ENCODE measurements at places on chromosomes 13 and 19.

- peaks cover 10% of the 10 kb centered on the region for H3K4me1 ChIP-seq
- peaks cover 58% of the 10 kb centered on the region for H3K27me3 ChIP-seq
- no peak overlapping the region for H3K27ac ChIP-seq
- peak overlapping the region; percentile 56 for H3K4me3 ChIP-seq
Observed at GRCh38 chr19:49340069-49340864, 5.1 kb downstream of the CD37 start.

DNA sequence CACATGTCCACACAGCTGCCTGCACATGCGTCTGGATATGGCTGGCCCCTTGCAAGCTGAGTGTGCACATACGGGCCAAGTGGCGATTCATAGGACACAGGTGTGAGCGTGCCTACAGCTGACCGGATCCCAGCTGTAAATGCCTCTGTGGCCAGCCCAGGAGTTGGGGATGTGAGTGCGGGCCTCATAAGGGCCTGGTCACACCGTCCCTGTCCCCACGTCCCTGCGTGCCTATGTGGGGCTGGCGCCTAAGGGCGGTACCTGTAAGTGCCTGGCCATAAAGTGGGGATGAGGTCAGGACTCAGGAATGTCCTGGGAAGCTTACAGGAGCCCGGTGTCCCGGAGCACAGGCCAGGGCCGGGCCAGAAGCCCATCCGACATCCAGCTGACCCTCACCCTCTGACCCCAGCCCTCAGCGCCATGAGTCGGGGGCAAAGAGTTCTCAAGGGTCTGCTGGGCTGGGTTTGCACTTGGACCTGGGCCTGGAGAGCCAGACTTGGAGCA, 1.3 kb upstream of the ARHGAP45 start:
- H3K4me3 ChIP-seq = peak overlapping the region; percentile 58
- H3K36me3 ChIP-seq = peaks cover 38% of the 10 kb centered on the region
- no peaks in the 10 kb centered on the region for H3K27me3 ChIP-seq
- H3K27ac ChIP-seq = no peak overlapping the region

- peak overlapping the region; percentile 80 for H3K27ac ChIP-seq
- peaks cover 71% of the 10 kb centered on the region for H3K4me1 ChIP-seq
- peak overlapping the region; percentile 59 for H3K4me3 ChIP-seq
- H3K27me3 ChIP-seq = no peaks in the 10 kb centered on the region
Observed at GRCh38 chr19:45515807-45516401, 8.6 kb downstream of the VASP start.

DNA sequence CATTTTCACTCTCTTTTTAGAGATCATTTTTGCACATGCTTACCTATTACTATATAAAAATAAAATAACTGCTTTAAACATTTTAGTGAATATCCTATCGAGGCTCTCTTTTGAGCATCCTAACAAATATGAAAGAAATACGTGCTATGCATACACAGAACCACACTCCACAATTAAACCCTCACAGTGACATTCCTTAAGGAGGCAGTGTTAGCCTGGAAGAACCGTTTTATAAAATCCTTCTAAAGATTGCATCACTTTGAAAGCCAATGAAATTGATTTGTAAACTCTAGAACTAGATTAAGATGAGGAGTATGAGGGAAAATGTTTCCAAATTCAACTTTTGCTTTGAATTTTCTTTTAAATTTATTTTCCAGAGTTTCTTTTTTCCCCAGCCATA, 11.1 kb upstream of the ENOX1 start:
- peaks cover 24% of the 10 kb centered on the region for H3K4me1 ChIP-seq
- no peak overlapping the region for H3K4me3 ChIP-seq
- no peaks in the 10 kb centered on the region for H3K27me3 ChIP-seq
- H3K27ac ChIP-seq = no peak overlapping the region
- DNase-seq = no peak

DNA sequence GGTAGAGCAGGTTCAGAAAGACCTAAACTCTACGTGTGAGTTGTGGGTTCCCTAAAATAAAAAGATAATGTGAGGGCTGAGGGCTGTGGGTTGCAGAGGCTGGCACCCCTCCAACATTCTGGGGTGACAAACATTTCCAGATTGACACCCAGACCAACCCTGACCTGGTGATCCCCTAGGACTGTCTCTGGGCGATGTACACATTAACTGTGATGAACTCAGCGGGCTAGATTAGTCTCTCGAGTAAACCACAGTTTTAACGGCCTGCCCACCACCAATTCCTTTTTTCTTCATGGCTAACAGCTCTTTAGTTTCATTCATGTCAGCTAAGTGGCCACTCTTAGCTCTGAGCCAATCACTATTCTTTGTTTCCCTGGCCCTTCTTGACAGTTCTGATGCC, 24.8 kb downstream of the SIAH3 start:
- H3K27me3 ChIP-seq = no peaks in the 10 kb centered on the region
- DNase-seq = no peak
- no peak overlapping the region for H3K4me3 ChIP-seq
- no peaks in the 10 kb centered on the region for H3K4me1 ChIP-seq

GRCh38 chr19:3024870-3025548, 4.1 kb downstream of the TLE2 start:
- H3K27me3 ChIP-seq = peaks cover 19% of the 10 kb centered on the region
- no peaks in the 10 kb centered on the region for H3K4me1 ChIP-seq
- DNase-seq = no peak

DNA sequence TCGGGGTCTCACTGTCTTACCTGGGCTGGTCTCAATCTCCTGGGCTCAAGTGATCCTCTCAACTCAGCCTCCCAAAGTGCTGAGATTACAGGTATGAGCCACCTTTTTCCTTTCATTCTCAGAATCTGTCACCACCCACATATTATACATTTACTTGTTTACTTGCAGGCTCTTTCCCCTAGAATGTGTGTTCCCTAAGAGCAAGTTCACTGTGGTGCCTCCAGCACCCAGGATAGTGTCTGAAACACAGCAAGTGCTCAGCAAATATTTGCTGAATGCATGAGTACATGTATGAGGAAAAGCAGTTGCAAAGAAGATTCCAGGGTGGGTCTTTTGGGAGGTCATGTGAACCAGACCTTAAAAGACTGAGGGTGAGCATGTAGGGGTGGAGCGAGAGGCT, 96.8 kb downstream of the RGCC start:
- no peaks in the 10 kb centered on the region for H3K4me1 ChIP-seq
- DNase-seq = no peak
- H3K27ac ChIP-seq = no peak overlapping the region
- H3K36me3 ChIP-seq = no peaks in the 10 kb centered on the region

- no peak overlapping the region for H3K27ac ChIP-seq
- DNase-seq = no peak
- H3K4me1 ChIP-seq = no peaks in the 10 kb centered on the region
- H3K27me3 ChIP-seq = no peaks in the 10 kb centered on the region
- no peak overlapping the region for H3K4me3 ChIP-seq
Observed at GRCh38 chr13:43424412-43424811, 362.4 kb downstream of the ENOX1 start.

DNA sequence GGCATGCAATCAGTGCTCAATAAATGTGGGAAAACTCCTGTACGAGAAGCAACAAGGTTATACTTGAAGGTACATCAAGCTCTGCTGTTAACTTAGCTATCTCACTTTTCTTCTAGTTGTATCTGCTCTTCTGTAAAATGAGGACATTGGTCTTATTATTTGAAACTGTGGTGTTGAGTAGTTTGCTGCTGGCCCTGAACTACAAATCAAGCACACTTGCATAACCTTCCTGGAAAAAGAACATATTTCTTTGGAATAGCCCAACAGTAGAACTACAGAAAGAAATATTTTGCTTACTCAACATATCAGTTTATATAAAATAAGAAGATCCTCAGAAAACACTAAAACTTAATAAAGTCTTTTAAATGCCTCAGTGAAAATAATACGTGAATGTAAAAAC, 203.0 kb downstream of the KCTD12 start:
- no peaks in the 10 kb centered on the region for H3K36me3 ChIP-seq
- no peaks in the 10 kb centered on the region for H3K27me3 ChIP-seq
- no peaks in the 10 kb centered on the region for H3K4me1 ChIP-seq
- no peak overlapping the region for H3K4me3 ChIP-seq
- no peak for DNase-seq

DNA sequence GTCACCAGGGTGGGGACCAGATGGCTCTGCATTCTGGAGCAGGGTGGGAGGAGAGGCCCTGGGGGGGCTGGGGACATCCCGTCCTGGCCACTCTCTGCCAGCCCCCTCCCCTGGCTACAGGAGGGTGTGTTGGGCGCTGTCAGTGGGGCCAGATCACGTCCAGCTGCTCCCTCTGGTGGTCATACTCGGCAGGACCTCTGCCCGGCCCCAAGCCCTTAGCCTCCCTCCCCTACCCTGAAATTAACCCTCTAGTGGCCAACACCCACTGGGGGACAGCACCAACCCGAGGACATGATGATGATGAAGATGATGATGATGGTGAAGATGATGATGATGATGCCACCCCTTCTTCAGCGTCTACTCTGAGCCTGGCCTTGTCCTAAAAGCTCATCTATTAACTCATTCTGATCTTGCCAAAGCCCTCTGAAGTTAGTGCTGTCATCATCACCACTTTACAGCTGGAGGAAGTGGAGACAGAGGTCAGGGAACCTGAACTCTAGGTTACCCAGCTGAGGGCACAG, 590 bp upstream of the LGI4 start:
- H3K36me3 ChIP-seq = peaks cover 10% of the 10 kb centered on the region
- H3K27ac ChIP-seq = no peak overlapping the region
- H3K4me3 ChIP-seq = no peak overlapping the region
- H3K4me1 ChIP-seq = peaks cover 27% of the 10 kb centered on the region
- H3K27me3 ChIP-seq = no peaks in the 10 kb centered on the region
- peak; percentile 89 for DNase-seq
